ENCODE measurements at places on chromosomes 7 and 10.

- DNase-seq: no peak
Observed at GRCh38 chr7:29920491-29920890, 69.1 kb downstream of the SCRN1 start.

DNA sequence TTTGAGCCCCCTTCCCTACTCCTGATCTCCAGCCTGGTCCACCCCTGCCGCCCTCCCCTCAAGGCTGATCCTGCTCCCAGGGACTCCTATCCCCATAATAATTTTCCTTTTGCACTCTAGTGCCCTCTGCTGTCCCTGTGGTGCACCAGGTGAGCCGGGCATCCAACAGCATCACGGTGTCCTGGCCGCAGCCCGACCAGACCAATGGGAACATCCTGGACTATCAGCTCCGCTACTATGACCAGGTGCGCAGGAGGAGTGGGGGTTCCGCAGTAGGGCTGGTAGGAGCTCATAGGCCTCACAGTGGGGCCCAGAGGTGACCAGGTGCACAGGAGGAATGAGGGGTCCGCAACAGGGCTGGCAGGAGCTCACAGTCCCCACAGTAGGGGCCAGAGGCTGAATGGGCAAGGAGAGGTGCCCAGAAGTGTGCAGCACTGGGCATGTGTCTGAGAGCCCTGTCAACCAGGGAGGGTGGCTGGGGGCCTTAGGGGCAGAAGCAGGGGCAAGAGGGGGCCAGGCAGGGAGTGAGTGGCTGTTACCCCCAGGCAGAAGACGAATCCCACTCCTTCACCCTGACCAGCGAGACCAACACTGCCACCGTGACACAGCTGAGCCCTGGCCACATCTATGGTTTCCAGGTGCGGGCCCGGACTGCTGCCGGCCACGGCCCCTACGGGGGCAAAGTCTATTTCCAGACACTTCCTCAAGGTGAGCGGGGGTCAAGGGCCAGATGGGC is 11.7 kb downstream of the EPHB6 start:
- DNase-seq: peak; percentile 10

DNA sequence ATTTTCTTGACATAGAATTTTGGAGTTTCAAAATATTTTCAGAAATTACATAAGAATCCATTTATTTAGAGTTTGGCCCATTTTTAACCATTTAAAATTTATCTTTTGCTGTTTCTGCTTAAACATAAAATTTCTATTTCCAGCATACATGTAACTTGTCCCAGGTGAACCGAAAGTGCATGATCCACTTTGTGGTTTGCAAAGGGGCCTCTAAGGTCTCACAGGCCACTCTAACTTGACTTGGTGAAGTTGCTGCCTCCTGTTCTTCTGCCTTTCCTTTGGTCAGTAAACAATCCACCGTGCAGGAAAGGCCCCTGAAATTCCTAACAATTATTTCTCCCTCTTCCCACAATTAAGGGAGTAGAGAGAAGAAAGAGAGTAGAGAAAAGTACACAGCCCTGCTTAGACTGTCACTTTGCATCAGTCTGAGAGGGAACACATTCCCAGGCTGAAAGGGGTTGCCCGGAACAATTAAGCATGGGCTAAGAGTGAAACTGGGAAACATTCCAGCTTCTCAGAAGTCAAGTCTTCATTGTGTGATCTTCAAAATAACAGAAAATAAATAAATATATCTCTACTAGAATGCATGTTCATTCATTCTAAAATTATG is 79.5 kb upstream of the SEMA3A start:
- DNase-seq: peak; percentile 6

- peak; percentile 90 for DNase-seq
Observed at GRCh38 chr10:28754930-28755718, 77.8 kb downstream of the BAMBI start.

GRCh38 chr10:132056663-132057062 is 9.1 kb upstream of the JAKMIP3 start:
- DNase-seq: no peak

- DNase-seq: no peak
Observed at GRCh38 chr10:50883629-50884028, 1.8 kb downstream of the A1CF start.

Measured in amniotic epithelial cell (primary cell).